ENCODE measurements at places on chromosomes 7 and 10.

DNA sequence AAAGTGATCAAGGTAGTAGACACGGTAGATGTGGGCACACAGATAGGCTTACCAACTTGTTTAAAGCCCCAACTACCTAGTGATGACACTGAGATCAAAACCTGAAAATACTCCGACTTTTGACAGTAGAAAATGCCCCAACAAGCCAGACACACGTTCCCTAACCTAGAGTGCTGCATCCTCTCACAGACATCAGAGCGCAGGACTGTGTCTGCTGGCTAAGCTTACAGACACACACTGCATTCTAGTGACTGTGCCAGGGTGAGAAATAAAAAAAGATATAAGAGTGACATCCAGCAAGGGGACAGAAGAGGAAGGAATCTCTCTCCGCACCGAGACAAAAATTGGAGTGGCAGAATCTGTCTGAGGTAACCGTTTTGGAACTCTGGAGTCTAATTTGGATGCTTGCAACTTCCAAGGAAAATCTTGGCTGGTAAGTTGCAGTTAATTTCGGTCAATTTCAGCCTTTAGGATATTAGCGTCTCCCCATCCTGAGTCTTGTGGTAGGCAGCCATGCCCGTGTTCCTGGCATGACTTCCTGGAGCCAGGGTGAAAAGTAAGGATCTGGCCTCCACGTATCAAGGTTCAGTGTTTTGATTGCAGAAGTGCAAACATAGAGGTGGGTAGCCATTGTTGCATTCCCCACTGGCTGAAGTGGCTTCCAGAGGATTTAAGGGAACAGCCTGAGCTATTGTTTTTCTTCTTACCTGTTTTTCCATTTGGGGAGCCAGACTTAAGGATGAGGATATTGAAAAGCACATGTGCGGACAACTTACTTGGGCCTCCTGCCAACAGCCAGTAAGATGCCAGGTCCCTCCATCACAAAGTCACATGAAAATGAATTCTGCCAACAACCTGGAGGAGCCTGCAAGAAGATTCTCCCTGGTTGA is 124.1 kb downstream of the SMURF1 start:
- DNase-seq = no peak

- no peak for DNase-seq
These were observed 24.7 kb downstream of the ST7 start for GRCh38 chr7:116978006-116978405.

DNA sequence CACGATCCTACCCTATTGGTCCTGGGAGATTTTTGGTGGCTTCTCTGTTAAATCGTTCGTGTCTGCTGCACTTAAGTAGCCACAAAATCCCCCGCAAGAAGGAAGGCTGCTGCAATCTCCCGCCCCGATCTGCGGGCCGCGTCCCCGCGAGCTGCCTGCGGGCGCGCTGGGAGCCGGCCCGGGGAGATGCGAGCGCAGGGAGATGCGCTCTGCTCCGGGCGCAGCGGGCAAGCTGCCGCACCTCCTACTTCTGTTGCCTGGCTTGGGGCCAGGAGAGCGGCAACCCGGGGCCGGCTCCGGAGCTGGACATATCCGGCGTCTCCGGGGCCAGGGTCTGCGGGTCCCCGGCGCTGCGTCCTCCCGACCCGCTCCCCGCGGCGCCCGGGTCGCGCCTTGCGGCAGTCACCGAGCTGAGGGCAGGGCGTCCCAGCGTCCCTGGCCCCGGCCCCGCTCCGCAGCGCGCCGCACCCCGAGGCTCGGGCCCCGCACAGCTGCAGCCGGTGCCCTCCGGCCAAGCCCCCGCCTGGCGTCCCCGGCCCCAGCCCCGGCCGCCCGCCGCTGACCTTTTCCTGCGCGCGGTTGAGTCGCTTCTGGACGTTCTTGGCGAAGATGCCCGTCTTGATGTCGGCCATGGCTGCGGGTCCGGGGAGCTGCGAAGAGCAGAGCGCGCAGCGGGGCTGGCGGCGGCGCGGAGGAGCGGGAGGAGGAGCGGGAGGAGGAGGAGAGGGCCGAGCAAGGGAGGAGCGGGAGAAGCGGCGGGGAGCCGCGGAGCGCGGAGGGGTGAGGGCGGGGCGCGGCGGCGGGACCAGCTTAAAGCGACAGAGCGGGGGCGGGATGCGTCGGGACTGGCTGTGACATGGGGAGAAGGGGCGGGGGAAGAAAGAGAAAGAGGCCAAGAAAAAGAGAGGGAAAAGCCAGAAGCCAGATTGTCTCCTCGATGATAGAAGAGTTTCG is at the start of gene AMPH:
Gene AMPH, minus strand, starts transcription at position 654 of the 954 bp plus-strand sequence. Its CDS starts 22 bp downstream, at position 632.
- DNase-seq = peak; percentile 19

GRCh38 chr10:89946106-89946505 is 244.7 kb downstream of the KIF20B start:
- no peak for DNase-seq

- no peak for DNase-seq
These were observed 517.0 kb downstream of the INHBA start for GRCh38 chr7:41185851-41186250.

GRCh38 chr7:22287412-22287811 is 69.5 kb downstream of the RAPGEF5 start:
- DNase-seq = no peak

- DNase-seq = peak; percentile 88
These were observed 41.0 kb downstream of the ZEB1 start for GRCh38 chr10:31359979-31360378.

GRCh38 chr10:79162861-79163665 is 94.3 kb downstream of the ZMIZ1 start:
- DNase-seq = no peak

DNA sequence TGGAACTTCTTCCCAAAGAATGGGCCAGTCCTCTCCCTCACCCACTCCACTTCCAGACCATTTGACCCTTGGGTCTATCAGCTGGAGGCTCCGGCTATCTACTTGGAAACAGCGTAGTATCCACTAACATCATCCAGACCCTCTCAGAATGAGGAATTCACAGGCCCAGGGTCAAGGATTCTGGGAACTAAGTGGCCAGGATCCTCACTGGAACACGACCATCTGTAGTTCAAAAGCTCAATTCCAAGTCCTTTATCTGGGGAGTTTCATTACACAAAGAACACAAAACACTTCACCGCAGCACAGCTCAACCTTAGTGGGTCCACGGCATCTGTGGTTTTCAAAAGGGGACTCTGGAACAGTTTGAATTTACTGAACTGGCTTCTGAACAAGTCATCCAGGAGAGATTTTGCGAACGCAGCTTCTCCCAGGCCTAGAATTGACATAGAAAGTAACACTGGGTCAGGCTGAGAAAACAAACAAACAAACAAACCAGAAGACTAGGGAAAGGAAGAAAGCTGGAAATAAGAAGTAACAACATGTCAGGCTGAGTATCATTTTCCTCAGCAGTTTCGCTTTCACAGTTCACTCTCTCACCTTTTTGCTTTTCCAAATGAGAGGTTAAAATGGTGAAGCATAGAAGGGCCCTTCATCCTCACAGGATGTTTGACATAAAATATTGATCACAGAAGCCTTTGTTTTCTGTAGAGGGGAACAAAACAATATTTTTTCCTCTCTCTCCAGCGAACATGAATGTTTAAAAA is 57.6 kb upstream of the USP6NL start:
- no peak for DNase-seq

DNA sequence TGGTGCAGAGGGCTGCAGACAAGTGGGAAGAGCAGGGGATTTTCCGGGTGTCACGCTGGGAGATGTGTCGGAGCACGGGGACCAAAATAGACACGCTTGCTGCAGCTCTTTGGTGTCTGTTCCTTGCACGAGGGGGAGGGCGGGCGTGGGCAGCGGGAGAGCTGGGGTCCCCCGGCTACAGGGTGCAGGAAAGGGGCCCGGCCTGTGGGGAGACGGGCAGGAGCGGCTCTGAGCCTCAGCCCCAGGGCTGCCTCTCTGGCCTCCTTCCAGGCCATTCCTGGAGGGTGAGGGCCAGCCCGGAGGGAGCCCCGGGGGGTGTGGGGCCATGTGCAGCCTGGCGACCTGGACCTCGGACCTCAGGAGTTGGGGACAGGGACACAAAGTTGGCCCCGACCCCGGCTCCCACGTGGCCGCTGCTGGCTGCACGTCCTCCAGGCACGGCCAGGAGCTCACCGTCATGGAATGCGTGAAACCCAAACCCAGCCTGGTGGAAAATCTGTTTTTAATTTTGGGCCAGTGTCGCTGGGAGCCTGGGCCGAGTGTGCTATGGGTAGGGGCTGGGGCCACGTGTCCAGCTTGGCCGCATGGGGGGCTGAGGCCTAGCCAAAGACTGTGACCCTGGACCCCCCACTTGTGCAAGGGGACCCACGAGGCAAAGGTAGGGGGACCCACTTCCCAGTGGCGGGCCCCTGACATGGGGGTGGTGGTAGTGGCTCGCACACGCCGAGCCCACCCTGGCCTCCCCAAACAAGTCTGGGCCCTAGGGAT is 6.6 kb downstream of the TTYH3 start:
- no peak for DNase-seq

- DNase-seq = no peak
These were observed 25.6 kb downstream of the BLVRA start for GRCh38 chr7:43784030-43784584.

GRCh38 chr10:43194266-43194665 is 56.0 kb downstream of the CSGALNACT2 start:
- no peak for DNase-seq

GRCh38 chr10:35795131-35795824 is 153.2 kb upstream of the FZD8 start:
- no peak for DNase-seq

DNA sequence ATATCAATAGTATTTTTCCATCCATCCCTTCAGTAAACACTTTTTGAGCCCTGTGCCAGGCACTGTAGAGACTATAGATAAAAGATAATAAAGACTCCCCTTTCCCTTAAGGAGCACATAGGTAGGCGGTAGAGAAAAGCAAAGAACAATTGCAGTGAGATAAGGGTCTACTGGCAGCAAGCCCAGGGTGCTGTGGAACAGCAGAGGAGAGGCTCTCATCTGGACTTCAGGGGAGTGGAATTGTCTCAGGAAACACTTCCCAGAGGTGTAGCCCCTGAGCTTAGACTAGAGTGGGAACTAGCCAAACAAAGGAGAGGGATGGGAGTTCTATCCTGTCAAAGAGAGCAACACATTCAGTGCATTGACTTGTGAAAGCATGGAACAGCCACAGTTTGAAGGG is 102.0 kb downstream of the NRF1 start:
- DNase-seq = peak; percentile 53

DNA sequence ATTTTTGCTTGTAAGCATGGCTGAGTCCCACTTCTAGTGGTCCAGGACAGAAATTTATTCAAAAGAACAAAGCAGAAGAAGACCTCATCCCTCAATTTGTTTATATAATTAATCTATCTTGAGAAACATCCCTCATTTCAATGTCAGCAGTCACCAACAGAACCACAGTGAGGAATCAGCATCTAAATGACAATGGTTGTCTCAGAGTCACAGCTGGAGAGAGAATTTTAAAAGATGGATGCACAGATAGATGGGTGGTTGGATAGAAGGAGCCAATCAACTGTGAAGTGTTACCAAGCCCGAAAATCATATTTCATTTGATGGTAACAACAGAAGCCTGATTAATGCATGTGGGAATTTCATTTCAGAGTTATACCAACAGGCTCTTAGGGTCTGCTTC is 55.0 kb downstream of the ICA1 start:
- DNase-seq = no peak

DNA sequence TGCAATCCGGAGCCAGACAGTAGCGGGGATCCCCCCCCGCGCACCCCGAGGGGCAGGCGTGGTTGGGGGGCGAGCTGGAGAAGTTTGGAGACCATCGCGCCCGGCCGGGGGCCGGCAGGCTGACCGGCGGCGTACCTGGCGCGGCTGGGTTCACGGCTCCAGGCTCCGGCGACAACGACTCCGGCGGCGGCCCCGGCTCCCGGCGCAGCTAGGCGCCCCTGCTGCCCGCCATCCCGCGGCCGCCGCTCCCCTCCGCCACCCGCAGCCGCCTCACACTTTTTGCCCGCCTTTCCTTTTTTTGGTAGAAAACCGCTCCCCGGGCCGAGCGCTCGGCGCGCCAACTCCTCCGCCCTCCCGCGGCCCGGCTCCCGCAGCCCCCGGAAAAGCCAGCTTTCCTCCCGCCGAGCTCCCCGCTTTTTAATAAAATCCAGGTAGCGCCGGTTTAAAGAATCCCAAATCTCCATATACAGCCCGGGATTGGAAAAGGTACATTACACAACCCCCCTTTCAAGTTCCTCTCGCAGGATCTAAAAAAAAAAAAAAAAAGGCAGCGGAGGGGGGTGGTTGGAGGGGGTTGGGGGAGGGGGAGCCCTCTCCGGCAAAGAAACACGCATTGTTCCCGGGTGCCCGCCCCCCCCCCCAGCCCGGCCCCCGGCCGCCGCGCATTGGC is at the start of gene TNRC18:
Gene TNRC18, minus strand, starts transcription at position 529 of the 670 bp plus-strand sequence. CDS start 2,588 bp downstream, outside the sequence.
- DNase-seq = no peak

DNA sequence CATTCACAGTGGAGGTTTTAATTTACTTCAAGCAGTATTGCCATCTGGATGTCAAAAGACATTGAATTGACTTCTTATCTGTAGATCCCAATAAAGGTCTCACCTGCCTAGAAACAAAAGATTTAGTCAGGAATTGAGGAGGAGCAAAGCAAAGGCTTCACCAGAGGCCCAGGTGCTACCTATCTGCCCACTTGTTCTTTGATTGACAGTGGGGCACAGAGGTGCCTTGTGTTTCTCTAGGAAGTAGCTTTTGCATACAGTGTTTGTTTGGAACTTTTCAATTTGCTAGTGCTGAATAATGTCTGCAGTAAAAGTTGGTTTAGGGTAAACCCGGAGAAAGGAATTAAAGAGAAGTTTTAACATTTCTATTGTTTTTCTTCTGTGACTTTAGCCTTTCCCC is 40.4 kb downstream of the AUTS2 start:
- DNase-seq = peak; percentile 58

- DNase-seq = no peak
These were observed 381.8 kb upstream of the SORCS1 start for GRCh38 chr10:107546284-107546683.

DNA sequence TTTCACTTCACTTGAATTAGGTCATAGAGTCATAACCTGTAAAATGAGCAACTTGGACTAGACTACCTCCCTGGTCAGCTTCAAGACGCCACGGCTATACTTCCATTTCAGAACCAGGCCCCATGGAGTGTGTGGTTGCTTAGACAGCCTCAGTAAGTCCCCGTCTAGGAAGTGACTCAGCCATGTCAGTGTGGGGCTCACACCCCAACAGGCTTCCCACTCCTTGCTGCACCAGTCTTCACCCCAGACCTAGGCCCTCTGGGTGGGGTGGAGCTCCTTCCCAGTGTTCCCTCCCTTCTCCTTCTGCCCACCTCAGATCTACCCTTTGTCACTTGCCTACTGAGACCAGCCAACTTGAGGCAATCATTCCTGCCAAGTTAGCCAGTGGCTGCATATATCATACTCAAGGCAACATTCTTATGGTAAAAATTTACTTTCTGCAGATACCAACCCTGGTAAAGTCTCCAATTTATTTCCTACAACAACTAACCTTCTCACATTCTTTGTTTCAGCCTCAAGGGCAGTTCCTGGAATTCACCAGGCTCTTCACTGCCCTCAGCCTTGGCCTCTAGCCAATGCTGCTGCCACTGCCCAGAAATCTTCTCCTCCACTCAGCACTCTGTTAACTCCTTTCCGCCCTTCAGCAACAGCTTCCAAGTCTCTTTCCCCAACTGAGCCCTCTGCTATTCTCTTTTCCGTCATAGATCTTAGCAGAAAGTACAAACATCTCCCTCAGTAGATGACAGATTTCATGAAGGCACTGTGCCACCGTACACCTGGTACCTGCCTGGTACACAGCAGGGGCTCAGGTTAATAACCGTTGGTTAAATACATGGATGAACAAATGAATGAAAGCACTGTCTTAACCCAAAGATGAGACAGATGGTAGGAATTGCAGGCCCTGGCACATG is 31.3 kb upstream of the ZNRF2 start:
- peak; percentile 68 for DNase-seq

GRCh38 chr10:72754275-72755032 is 62.5 kb downstream of the MCU start:
- DNase-seq = no peak
